ENCODE measurements at places on chromosomes 5 and 9.

DNA sequence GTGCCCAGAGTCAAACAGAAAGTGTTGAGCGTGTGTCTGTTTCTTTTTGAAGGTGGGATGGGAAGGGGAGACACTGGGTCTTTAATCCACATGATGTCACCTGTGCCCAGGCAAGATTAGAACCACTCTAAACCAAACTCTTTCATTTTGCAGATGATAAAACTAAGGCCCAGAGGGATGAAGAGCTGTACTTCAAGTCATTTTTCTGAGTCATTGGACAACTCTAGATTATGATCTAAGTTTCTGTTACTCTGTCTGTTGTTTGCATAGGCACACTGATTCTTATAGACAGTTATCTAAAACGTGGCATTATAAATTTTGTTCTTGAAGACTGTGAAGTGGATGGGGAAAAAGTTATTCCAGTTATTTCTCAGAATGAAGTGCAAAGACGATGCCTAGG, 48.8 kb downstream of the MAST4 start:
- DNase-seq = no peak

- DNase-seq = no peak
These were observed 11.7 kb downstream of the DNM1 start for GRCh38 chr9:128214571-128215490.

GRCh38 chr5:117082977-117083376, 508.4 kb upstream of the SEMA6A start:
- no peak for DNase-seq

DNA sequence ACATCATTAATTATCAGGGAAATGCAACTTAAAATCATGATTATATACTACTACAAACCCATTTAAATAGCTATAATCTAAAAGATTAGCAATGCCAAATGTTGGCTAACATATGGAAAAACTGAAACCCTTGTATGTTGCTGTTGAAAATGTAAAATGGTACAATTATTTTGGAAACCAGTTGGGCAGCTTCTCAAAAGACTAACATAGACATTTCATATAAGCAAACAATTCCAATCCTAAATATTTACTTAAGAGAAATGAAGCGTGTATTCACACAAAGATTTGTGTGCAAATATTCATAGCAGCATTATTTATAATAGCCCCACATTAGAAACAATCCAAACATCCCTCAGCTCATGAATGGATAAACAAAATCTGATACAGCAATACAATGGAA, 106.2 kb downstream of the ADAMTS12 start:
- no peak for DNase-seq

DNA sequence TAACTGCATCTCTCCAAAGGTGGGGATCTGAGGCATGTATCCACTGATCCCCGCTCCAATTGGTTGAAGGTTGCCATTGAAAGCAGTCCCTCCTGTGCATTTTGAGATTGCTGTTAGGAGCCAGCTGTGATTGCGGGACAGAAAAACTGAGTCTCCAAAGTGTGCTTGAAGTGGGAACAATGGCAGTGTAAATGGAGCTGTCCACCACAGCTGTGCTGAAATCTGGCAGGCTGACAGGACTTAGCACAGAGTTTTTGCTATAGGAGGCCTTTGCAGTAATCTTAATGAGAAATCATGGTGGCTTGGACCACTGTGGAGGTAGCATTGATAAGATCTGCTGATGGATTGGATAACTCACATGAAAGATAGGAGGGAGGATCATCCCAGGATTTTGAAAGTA, 3.3 kb downstream of the RNF20 start:
- DNase-seq = no peak

DNA sequence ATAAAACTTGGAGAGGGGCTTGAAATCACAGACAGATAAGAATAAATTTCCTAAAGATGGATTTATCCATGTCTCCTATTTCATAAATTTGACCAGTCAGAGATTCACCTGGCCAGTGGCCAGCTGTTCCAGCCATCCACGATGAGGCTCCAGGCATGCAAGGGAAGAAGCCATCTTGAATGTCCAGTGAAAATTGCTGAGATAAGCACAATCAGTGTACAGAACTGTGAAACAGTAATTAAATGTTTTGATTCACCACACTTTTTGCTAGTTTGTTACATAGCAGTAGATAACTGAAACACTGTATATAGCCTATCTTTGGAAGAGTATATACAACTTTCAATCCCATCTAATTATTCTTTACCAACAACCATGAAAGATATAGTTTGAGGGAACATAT, 163.5 kb downstream of the HINT1 start:
- DNase-seq = no peak

- DNase-seq = no peak
These were observed 9.3 kb upstream of the KIF4B start for GRCh38 chr5:155004138-155004744.

DNA sequence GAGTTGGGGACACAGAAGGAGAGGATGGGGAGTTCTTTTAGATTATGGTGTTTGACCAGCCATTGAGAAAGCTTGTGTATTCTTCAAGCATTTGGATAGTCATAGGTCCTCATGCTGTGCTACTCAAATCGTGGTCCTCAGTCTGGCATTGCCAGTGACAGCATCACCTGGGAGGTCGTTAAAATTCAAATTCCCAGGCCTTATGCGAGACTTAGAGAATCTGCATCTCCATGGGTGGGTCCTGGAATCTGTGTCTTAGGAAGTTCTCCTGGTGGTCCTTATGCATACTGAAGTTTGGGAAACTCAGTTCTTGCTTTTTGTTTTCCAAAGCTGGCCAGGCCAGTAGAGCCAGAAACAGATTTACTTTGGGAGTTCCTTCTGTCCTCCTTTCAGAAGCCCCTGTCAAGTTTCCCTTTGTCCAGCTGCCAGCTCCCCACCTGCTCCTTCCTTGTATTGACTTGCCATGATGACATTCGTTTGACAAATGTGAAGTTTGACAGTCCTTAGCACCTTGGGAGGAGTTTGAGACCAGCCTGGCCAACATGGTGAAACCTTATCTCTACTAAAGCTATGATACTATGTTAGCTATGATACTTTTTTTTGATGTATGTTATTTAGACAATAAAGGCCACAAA, 95.6 kb downstream of the PALM2AKAP2 start:
- DNase-seq = no peak

GRCh38 chr9:137182836-137183235, 5.5 kb downstream of the ANAPC2 start:
- DNase-seq = no peak

DNA sequence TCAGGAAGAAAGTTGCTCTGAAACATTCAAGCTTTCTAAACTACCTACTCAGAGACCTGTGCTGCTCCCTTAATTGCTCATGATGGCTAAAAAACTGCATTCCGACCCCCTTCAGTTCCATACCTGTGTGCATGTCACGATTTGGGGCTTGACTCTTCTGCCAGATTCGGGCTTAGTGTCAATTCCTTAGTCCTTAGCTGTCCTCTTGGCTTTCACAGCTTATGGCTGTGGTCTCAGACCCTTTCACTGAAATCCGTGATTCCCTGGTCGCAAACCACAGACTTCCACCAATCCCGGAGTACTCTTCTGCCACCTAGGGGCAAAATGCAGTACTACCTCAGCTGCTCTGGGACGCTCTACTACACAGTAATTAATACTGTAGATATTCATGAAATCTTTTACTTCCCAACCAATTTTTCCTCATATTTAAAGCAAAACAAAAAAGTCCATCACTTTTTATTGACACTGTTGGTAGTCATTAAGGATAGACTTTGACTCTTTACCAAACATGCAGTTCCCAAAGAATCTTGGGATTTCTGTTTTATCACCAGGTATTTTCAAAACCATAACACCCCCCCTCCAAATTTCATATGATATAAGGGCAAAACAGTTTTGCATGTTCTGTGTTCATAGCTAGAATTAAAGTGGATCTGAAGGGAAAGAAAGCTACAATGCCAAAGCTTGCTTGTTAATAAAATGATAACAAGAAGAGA, 617.4 kb downstream of the SLCO4C1 start:
- peak; percentile 1 for DNase-seq

Data from GM19239 (cell line).